ENCODE measurements at places on chromosomes 2 and 18.

- no peaks in the 10 kb centered on the region for H3K27me3 ChIP-seq
- DNase-seq, result no peak
Observed at GRCh38 chr18:23077493-23078256, 57.6 kb upstream of the CABLES1 start.

GRCh38 chr2:66070721-66071602 is 364.0 kb upstream of the MEIS1 start:
- no peaks in the 10 kb centered on the region for H3K27me3 ChIP-seq
- no peaks in the 10 kb centered on the region for H3K36me3 ChIP-seq
- H3K4me3 ChIP-seq, result no peak overlapping the region
- DNase-seq, result no peak
- no peaks in the 10 kb centered on the region for H3K4me1 ChIP-seq
- H3K27ac ChIP-seq, result no peak overlapping the region

DNA sequence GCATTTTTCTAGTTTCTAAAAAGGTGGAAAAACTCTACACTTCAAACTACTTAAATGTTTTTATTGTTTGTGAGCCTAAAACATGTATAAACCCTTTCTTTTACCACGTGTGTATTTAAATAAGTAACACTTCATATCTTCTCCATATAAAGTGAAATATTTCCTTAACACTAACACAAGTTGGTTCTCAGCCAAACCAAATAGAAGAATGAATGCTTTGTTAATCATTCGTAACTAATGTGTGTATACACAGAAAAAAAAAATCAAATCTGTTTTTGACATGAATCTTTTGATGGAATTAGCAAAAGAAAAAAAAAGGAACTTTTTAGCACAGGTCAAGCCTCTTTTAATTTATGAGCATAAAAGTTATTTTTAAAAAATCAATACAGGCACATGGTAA is 89.3 kb downstream of the EHBP1 start:
- H3K4me1 ChIP-seq, result peaks cover 5% of the 10 kb centered on the region
- no peak for DNase-seq
- H3K27ac ChIP-seq, result no peak overlapping the region
- no peak overlapping the region for H3K4me3 ChIP-seq
- H3K36me3 ChIP-seq, result no peaks in the 10 kb centered on the region

DNA sequence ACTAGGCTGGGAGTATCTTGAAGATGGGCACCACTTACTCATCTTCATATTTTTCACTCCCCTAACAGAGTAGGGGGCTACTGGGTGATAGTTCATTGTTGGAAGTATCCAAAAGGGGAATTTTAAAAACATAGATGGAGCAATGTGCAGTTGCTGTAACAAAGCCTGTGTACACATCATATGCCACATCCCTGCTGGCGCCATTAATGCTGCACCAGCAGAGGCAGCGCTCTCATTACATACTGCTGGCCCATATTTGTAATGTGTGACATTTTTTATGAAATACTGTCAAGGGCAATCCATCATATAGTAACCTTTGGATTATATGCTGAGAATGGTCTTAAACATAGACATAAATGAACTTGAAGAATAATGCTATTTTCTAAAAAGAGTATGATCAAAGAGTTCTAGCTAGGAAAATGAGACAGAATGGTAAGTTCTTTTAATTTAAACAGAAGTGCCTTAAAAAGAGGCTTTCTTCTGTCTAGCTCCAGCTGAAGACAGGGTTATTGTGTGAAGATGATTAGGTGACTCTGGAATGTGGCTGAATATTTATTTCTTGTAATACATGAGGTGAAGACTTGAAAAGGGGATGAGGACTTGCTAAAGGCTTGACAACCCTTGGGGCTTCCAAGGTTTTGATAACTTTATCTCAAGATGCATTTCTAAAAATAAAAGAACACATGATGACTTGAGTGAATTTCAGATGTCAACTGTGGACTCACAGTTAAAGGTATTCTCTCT is 2.4 kb upstream of the TMEM178A start:
- peaks cover 7% of the 10 kb centered on the region for H3K36me3 ChIP-seq
- peaks cover 72% of the 10 kb centered on the region for H3K27me3 ChIP-seq
- no peak overlapping the region for H3K27ac ChIP-seq

DNA sequence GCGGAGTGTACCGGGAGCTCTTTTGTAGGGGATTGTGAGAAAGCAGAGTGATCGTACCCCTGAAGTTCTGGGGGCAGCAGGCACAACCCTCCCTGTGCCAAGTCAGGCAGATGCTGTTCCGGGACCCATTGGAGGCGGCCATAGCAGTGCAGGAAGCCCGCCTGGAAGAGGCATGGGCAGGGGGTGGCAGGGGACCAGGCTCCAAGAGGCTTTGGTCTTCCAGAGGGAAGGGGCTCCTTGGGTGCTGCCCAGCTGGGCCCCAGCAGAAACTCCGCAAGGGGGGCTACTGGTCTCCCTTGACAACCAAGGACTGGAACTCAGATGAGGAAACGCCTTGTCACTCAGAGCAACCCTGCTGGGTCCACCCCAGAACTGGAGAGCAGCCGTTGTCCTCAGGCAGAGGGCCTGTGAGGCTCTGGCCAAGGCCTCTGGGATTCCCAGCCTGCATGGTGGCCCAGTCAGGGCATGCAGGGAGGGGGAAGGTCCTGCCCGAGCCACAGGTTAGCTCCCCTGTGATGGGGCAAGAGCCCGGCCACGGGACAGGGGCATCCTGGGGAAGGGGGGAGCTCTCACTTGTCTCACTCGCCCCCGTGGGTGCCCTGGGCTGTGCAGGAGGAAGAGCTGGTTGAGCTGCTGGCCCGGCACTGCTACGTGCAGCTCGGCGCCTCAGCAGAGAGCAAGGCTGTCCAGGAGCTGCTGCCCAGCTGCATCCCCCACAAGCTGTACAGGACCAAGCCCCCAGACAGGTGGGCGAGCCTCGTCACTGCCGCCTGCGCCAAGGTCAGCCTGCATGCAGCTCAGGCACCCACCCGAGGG is 21.0 kb upstream of the GPR17 start:
- DNase-seq, result no peak
- no peaks in the 10 kb centered on the region for H3K27me3 ChIP-seq
- H3K36me3 ChIP-seq, result no peaks in the 10 kb centered on the region
- H3K27ac ChIP-seq, result no peak overlapping the region
- H3K4me3 ChIP-seq, result no peak overlapping the region
- H3K4me1 ChIP-seq, result no peaks in the 10 kb centered on the region

All from activated T-cell treated with anti-CD3 and anti-CD28 coated beads, Interleukin-2, amount 50 U/mL, for 72 hours (primary cell).